SJCRH30 (cell line): ENCODE measurements at places on chromosomes 1 and 21.
A peak's percentile ranks its signal among the peaks of the same experiment; 100 is the strongest.

DNA sequence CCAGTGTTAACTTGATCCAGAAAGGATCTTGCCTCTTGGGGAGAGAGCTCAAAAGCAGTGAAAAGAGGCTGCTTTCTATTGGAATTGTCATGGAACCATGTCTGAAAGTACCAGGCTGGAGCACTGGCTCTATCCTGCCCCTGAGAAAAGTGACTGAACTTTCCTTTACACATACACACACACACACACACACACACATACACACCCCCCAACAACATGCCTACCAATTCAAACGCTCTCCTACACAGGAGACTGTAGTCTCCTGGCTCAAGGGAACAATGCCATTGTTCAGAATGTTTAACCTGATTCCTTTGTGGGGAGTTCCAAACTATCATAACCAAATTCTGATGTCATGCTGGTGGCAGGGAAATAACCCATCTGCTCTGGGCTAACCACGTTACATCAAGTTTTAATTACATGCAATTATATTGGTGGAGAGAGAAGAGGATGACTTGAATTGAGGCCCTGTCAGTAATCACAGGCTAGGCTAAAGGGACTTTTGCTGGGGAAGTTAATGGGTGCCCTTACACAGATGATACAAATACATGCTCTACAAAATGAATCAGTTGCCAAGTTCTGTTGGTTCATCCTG, 52.3 kb upstream of the DUSP10 start:
- no peak for DNase-seq

DNA sequence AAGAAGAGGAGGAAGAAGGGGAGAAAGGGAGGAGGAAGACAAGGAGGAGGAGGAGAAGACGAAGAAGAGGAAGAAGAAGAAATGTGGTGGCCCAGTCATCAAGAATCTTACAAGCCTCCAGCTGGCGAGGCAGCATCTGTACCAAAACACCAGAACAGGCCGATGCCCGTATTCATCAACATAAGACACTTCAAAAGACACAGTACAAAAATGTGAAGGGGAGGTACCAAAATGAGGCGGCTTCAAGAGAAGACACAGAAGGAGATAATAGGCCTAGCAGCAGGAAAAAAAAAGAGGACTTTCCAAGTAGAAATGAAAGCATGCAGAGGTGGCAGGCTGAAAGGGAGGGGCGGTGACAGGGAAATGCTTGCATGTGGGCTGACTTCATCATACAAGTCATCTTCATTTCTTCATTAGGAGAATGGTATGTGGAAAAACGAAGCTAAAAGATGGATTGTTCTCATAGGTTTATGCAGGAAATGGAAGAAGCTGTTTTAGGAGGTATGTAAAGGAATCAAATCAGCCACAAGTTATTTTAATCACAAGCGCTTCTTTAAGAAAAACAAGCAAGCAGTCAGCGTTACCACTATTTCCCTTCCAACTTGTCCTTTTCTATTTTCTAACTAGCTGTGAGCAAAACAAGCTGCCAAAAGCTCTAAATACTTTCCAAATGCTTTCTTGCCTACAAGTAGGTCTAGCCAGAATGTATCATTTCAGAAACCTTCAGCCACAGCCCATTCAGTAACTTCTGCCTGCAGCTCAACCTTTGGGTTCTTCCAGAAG, 192.3 kb downstream of the SLC45A1 start:
- DNase-seq: no peak

- DNase-seq: no peak
Measured at GRCh38 chr1:86245566-86246190, 89.1 kb upstream of the COL24A1 start.

GRCh38 chr21:31132574-31133242, 94.4 kb upstream of the KRTAP19-8 start:
- no peak for DNase-seq

DNA sequence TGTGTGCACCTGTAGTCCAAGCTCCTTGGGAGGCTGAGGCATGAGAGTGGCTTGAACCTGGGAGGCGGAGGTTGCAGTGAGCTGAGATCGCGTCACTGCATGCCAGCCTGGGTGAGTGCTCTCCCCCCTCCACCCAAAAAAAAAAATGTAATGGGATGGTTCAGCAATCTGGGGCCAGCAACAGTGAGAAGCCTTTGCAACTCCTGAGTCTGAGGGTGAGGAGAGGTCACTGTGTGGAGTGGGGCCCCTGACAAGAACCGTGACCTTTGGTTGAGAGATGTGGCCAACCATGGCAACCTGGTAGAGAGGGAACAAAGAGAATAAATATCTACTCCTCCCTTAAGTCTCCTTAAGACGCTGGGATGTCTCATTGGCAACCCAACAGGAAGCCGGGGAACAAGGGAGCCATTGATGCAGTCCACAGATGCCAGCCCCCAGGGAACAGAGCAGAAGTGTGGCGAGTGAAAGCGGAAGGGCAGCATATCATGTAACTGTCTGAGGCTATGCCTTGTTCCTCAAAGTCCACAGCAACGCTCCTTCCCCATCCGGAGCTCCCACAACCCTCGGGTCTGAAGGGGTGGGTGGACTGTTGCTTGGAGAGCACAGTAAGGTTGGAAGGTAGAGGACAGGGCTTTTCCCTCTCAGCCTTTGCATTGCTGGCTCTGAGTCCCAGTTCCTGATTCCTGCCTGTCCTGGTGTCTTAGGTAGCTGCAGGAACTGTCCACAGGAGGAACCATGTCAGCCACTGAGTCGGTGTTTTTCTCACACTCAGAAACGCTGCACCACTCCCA, 8.3 kb downstream of the TRNP1 start:
- peak; percentile 91 for DNase-seq

DNA sequence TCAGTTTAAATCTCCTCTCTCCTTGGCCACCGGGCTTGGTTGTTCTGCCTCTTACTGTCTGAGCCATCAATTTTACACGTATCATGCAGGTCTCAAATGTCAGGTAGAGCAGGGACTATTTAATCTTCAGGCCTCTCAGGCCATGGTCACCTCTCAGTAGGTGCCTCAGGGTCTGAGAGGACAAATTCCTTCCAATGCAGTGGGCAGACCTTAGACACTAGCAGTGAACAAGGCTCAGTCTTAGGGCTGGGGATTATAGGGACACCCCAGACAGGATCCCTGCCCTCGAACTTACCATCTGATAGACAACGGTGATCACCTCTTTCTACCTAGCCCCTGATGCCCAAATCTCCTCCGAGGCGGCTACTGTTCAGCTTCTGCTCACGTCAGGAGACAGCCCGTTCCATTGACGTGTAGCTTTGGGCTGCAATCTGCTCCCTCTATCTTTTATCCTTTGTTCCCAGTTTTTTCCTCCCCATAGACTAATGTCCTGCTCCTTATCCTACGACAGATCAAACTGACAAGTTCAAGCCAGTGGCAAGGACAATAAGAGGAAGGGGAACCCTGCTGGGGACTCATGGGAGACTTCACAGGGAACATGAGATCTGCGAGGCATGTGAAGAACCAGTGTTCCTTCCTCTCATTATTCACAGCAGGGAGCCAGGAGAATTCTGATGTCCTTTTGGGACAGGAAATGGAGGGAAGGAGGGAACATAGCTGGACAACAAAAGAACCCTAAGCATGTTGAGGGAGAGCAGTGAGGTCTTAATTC, 1.4 kb upstream of the MYOG start:
- peak; percentile 65 for DNase-seq

DNA sequence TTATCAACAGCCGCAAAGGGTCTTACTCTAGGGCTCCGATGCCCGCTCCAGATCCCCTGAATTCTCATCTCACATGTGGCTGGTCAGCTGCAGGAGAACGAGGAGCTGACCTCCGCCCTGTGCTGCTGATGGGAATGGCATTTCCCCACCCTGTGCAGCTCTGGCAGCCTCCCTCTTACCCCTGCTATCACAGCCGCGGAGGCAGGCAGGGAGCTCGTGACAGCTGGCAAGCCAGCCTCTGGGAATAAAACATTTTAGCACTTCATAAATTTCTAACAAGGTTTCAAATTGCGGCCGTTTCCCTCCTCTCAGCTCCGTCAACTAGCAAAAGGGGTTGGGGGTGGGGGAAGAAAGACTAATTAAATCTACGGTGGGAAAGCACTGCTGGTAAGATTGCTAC, 81.1 kb downstream of the DSCAM start:
- DNase-seq: peak; percentile 18
